ENCODE measurements at places on chromosomes 3 and 15.
A peak's percentile ranks its signal among the peaks of the same experiment; 100 is the strongest.

DNA sequence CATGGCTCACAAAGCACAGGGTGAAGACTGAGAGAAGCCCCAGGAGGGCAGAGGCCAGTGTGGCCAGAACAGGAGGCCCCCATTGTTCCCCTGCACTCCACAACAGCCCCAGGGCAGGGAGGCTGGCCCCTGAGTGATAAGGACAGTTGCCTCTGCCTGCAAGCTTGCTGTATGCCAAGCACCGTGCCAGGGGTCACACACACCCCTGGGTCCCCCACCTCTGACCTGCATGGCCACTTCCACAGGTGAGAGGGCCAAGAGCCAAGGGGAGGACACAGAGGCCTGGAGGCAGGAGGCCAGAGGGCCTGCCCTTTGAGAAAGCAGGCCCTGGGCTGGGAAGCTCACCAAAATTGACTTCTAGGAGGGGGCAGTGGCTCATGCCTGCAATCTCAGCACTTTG is 23.7 kb downstream of the ATRIP start:
- no peak for DNase-seq

DNA sequence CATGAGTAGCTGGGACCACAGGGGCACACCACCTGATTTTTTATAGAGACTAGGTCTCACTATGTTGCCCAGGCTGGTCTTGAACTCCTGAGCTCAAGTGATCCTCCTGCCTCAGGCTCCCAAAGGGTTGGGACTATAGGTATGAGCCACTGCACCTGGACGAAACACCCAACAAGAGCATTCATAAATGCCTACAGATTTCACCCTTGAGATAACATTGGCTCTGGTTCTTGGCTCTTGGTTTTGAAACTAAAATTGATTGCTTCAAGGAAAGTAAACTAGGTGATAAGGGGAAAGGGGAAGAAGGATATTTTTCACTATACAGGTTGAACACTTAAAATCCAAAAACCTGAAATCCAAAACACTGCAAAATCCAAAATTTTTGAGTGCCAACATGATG is 10.3 kb downstream of the AP3S2 start:
- no peak for DNase-seq

DNA sequence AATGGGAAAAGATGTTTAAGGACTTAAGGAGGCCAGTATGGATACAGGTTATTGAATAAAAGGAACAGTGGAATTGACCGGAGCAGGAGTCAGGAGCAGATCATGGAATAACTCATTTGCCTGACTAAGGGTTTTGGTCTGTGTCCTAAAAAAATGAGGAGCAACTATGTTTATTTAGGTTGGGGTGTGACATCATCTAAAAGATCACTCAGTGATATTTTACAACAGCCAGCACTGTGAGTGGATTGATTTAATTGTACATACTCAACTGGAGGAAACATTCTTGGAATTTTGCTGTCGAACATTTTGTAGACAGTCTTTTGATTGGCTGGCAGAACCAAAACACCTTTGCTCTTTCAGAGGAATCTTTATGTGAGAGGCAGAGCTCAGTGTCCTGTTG is 348.6 kb upstream of the CDIN1 start:
- no peak for DNase-seq

DNA sequence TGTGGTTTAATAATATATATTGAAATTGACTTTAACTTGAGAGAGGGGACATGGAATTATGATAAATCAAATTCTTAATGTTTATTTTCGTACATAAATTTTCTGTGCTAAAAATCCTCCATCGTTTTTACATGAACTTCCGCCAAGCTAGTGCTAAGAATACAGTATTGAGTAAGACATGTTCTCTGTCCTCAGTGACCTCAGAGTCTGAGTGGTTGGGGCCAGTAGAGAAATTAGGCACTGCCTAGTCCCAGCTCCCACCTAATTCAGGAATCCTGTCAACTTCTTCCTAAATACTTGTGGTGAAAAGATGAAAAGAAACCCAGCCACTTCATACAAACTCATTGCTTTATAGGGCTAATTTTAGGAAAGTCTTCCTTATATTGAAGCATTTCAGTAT is 110.3 kb downstream of the PPP2R3A start:
- no peak for DNase-seq

DNA sequence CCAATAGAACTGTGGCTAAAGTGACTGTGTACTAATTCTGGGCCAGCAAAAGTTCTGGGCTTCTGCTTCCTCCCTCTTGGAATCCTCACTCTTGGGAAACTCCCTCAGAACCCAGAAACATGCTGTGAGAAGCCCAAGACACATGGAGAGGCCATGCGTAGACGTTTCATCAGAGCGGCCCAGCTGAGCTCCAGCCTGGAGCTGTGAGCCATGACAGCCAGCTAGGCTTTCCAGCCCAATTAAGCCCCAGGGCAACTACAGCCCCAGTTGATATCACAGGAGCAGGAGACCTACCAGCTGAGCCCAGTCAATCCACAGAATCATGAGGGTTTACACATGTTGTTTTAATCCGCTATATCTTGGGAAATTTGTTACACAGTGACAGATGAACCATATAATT is 43.6 kb upstream of the CNOT10 start:
- DNase-seq, result no peak

GRCh38 chr3:184911570-184911969 is 99.6 kb downstream of the VPS8 start:
- DNase-seq, result no peak

GRCh38 chr3:27533718-27534573 is 49.8 kb upstream of the SLC4A7 start:
- no peak for DNase-seq

GRCh38 chr15:100770661-100771584 is 108.7 kb upstream of the ALDH1A3 start:
- DNase-seq, result no peak

GRCh38 chr15:98403169-98403568 is 245.2 kb upstream of the IGF1R start:
- DNase-seq, result no peak

GRCh38 chr3:122397201-122397600 is 13.2 kb downstream of the FAM162A start:
- DNase-seq, result no peak

DNA sequence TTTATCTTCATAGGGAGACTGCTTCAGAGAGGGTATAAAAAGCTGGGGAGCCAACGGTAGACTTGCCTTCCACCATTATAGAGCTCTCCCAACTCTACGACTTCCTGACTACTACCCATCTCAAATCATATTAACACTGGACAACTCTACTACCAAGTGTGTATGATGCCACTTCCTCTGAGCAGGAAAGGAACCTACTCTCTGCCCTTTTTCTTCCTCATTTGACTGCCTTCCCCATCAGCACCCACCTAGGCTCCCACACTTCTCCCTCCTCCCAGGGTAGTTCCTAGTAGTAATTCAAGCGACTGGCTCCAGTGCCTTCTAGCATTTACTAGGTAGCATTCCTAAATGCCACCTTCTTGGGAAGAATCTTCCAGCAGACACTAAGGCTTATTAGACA is 24.5 kb upstream of the TBL1XR1 start:
- no peak for DNase-seq

DNA sequence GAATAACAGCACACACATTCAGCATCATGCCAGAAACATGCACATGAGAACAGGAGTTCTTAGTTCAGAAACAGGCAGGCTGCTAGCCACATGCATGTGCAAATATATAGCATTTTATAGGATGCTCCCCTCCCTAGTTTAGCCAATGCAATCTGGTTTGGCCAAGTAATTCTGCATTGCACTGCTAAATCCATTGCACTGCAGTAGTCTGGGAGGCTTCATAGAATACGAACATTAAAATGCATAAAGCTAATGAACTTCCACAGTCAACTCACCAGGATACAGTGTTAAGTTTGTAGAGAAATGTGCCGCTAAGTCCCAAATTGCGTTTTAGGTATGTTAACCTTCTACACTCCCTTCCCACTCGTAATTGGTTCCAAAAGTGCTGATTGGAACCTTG is 41.8 kb downstream of the EHHADH start:
- no peak for DNase-seq

DNA sequence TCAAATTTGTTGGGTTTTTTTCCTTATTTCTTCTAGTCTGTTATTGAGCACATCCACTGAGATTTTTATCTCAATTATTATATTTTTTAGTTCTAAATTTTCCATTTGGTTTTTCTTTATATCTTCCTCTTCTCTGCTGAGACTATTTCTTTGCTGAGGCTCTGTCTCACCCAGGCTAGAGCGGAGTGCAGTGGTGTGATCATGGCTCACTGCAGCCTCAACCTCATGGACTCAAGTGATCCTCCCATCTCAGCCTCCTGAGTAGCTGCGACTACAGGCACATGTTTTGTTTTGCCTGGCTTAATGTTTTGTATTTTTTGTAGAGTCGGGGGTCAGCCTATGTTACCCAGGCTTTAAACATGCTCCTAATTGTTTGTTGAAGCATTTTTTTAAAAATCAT is 10.2 kb downstream of the CTDSPL start:
- no peak for DNase-seq

GRCh38 chr15:88699861-88700260 is 61.0 kb downstream of the ISG20 start:
- DNase-seq, result no peak

DNA sequence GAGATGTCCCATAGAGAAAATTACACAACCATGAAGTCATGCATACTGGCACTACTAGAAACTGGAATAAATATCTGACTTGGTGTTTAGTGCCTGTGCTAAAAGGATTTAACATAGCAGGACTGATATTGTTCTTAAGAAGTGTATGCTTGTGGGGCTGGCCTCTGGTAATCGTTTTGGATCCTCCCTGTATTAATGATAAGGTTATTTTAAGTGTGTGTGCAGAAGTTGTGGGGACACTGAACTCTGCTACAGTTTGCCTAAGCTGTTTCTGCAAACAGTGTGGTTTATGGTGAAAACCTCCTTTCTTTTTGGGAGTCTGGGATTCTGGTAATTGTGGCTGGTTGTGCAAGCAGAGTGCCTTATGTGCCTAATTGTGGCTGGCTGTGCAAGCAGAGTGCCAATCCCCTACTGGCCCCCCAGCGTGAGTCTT is 120.8 kb downstream of the CLASP2 start:
- no peak for DNase-seq

DNA sequence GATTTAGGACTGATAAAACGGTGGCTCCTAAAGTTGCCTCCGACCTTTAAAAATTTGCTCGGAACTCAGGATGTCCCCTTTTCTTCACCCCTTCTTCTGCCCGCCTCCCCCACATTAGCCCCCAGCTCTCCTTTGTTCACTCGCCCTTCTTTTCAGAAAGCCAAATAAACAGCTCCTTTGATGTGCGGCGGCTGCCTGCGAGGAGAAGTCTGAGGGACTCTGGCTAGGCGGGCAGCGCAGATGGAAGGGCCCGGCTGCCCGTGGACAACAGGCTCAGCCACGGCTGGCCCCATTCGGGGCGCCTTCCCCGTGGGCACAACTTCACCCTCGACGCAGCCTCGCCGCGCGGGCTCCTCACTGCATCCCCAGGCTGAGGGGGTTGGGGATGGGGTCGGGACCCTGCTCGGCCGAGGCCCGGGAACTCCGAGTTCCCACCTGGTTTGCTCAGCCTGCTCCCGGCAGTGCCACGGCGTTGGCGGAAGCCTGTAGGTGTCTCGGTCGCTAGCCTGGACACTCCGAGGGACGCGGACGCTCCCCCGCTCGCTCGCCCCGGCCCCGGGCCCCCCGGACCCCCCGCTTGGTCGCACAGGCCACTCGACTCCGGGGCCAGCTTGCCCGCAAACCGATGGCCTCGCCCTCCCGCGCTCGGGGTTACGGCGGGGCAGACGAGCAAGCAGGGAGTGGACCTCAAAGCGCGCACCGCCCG is 897 bp upstream of the TLE3 start:
- DNase-seq, result no peak

DNA sequence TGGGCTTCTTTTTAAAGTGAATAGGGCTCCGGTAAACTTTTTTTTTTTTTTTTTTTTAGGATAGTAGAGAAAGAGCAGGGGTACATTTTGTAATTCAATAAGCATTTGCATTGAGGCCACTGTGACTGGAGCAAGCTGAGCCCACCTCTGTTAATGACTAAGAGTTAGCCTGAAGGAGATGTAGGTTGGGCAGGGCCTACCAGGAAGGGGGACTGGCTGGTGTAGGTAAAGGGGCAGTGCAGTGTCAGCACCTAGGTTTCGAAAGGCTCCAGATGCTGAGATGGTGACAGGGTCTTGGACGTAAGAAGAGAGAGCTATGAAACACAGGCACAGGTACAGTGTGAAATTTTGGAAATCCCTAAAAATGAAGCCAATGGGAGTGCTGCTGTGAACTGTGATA is 30.7 kb downstream of the LPP start:
- no peak for DNase-seq

DNA sequence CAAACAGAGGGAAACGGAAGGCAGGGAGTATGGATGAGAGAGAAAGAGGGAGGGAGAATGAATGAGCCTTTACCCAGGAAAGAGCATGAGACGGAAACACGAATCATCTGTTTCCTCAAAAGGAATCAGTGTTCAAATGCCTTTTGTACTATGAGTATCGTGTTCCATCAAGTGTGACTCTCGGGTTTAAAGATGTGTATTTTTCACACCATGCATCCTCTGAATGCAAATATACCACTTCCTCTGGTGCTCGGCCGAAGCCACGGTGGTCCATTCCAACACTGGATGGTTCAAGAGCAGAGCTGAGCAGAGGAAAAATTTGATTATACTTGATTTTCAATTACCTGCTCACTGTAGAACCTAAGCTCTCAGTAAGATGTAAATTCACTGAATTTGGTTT is 505.1 kb downstream of the MECOM start:
- no peak for DNase-seq

DNA sequence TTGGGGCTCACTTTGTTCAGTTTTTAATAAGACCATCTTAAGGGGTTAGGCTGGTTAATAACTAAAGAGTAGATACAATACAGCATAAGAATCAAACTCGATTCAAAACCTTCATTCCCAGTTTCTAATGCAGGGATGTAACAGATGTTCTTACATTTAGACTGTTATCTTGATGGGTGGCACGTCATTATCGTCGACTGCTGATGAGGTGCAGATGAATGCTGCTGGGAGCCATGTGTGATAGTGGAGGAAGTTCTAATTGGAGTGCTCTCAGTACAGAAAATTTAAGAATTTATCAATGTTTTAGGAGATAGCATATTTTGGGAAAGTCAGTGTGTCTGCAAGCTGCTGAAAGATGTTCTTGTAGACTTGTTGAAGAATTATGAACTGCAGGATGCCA is 331.5 kb downstream of the PTPRG start:
- no peak for DNase-seq

GRCh38 chr3:107942951-107943749 is 147.7 kb downstream of the CD47 start:
- DNase-seq, result no peak

DNA sequence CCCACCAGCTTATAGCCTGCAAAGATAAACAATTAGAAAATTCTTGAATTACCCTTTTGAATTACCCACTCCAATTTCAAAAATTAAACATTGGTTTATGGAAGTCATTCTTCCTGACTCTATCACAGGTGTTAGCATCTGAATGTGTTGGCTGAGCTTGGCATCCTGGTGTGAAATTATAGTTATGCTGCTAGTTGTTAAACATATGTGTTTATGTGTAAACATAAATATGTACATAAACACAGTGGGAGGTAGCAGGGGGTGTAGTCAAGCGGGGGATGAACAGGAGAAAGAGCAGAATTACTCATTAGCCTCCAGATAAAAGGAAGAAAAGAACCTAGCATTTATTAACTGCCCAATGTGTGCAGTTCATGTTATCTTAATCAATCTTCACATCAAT is 530.2 kb downstream of the MCTP2 start:
- no peak for DNase-seq

- no peak for DNase-seq
Measured at GRCh38 chr3:146308682-146309081, 57.8 kb upstream of the PLSCR4 start.

- peak; percentile 7 for DNase-seq
Measured at GRCh38 chr3:174614036-174614435, 245.1 kb upstream of the NAALADL2 start.

Data from NCI-H1092 (cell line).